Anterior cingulate cortex (tissue), 58 donors: ENCODE measurements at places on chromosomes 2 and 18.

DNA sequence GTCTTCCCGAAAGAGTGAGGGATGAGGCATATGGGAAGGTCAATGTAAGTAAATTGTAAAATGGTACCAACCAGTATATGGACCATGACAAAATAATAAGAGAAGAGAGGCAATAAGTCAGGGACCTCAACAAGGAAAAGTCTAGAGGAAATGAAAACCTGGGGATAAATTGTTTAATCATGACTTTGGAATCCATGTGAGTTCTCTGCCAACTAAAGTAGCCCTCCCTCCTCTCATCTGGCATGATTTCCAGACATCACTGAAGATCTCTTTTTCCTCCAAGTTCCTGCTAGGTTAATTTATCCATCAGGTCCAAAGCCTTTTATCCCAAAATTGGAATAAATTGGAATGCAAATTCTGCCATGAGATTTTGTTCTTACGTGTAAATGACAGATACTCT lies 417.9 kb downstream of the NRXN1 start:
- no peak for DNase-seq

DNA sequence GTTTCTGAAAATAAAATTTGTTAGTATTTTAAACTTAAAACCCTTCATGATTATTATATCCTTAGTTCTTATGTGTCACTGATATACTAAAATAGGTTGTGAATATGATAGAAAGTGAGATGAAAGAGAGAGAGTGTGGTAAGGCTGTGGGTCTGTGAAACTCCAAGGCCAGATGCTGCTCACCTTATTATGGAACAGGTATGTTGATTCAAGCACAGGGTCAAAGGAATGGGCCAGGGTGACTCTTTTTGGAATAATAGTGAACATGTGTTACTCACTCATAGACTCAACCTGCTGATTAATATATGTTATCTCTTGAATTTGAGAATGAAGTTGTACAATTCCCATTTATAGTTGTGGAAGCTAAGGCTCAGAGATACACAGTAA lies 70.7 kb upstream of the FN1 start:
- DNase-seq: no peak

DNA sequence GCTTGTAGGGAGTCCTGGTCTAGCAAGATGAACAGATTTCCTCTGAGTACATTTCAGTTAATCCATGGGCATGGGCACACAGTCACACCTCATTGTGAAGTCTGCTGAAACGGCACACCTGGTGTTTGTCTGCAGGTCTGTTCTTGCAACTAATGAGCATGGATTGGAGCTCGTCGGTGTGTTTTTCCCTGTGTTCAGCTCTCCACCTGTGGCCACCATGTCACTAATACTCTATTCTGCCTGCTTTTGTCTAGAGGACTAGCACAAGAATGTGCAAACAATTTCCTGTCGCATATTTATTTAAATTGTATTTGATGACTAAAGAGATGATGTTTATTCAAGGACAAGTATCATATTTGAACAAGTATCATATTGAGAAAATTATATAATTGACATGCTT lies 24.5 kb upstream of the PPP4R1 start:
- no peak for DNase-seq

DNA sequence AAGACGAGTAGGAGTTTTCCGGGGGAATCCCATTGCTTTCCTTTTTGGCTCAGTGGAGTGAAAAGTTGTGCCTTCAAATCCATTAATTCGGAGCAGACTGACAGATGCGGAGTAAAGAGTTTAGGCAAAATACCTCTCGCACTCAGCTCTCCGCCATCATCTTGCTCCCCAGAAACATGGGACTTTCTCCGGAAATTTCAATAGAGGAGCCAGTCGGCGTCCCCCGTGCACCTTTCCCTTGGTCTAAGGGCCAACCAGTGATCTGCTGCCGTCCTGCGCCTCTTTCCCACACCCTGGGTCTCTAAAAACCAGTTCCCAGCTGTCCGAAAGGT lies 318 bp downstream of the TYW5 start:
- DNase-seq: no peak

- no peak for DNase-seq
Measured at GRCh38 chr2:214934006-214934405, 124.5 kb upstream of the BARD1 start.

GRCh38 chr18:63004466-63005089 lies 289.2 kb downstream of the PHLPP1 start:
- no peak for DNase-seq

GRCh38 chr2:86786001-86786536 lies 4.6 kb downstream of the CD8A start:
- no peak for DNase-seq

- no peak for DNase-seq
Measured at GRCh38 chr2:8478471-8478793, 203.4 kb upstream of the ID2 start.

DNA sequence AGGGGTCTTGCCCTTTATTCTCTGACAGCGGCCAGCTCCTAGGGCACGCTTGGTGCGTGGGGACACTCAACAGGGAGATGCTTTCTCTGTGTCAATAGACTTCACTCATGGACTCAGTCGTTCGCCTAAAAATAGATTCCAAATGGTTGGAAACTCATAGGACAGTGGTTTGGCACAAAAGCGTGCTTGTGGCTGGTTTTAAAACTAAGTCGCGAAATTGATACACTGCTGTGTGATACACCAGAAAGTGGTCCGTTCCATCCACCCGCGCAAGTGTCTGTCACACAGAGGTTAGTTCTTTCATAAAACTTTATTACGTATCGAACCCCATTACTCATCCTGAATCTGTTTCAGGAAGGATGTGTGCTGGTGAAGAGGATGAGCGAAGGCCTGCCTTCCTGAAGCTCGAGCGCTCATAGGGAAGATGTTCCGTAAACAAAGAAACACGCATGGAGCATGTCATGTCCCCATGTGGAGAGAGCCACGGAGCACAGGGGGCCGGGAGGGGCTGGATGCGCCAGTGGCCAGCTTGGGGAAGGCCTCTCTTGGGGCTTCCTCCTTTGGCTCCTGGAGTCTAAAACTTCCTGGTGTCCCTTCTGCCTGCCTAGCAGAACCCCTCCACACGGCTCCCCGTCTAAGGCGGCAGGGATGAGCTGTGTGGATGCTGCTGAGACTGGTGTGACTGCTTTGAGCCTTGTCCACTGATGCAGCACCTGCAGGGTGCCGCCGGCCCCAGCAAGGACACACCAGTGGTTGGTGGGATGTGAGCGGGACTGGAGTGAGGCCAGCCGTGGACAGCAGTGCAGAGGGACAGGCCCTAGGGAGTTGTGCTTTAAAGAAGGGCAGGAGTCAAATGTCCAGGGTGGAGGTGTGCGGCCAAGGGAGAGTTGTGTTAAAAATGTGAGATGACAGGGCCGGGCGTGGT lies 207.2 kb downstream of the GBX2 start:
- DNase-seq: no peak

- no peak for DNase-seq
Measured at GRCh38 chr2:37916512-37917082, 8.5 kb upstream of the RMDN2 start.

DNA sequence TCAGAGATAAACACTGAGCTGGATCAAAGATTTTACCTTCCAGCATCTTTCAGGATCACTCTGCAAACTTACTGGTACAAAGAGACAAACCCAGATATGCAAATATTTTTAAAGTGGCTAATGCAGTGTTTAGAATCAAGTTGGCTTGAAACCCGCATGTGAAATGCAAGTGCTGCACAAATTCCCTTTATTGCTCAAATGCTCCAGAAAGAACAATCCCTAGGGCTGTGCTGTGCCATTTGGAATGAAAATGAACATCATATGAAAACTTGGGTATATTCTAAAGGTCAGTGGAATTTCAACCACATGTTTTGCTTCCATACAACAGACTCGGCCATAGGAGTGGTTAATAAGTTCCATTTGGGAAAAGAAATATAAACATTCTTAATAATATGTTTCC lies 139.1 kb downstream of the VWC2L start:
- no peak for DNase-seq

- no peak for DNase-seq
Measured at GRCh38 chr2:177053038-177053437, 159.6 kb upstream of the HNRNPA3 start.

GRCh38 chr2:152513029-152513428 lies 178.1 kb downstream of the FMNL2 start:
- DNase-seq: no peak

GRCh38 chr2:26654061-26654340 lies 12.8 kb upstream of the CIB4 start:
- DNase-seq: no peak

DNA sequence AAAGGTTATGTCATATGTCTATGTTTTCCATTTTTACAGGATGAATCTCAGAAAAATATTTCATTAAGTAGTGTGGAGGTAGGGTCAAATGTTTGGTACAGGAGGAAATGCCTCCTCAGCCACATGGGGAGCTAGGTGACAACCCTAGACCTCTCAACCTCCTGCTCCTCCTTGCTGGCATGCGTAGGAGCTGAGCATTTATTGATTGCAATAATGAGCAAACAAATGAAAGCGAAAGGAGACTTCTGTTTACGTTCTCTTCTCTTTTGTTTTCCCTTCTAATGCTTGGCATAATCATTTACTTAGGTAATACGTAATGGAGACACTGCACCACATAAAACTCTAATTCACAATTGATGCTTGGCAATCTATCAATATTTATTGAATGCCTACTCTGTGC lies 95.1 kb upstream of the CCBE1 start:
- no peak for DNase-seq

GRCh38 chr2:159775021-159775420 lies 23.0 kb downstream of the CD302 start:
- DNase-seq: no peak

- no peak for DNase-seq
Measured at GRCh38 chr2:190454795-190455194, 46.6 kb downstream of the MFSD6 start.

DNA sequence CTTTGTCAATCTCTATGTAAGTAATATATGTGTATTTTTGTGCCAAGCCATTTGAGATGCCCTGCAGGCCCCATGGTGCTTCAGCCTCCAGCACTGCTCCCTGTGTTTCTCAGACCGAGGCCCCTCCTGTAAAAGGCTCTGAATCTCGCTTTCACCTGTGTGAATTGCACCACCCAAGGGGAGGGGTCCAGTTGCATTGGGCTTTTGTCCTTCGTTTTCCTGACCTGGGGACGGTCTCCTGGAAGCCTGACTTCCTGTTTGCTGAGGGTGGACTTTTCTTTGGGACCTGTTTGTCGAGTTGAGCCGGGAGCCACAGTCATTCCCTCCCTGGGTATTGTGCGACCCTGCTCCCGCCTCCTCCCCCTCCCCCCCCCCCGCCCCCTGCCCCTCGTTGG lies 48.9 kb downstream of the AGAP1 start:
- no peak for DNase-seq

- no peak for DNase-seq
Measured at GRCh38 chr2:145410086-145410485, 890.2 kb upstream of the ZEB2 start.

DNA sequence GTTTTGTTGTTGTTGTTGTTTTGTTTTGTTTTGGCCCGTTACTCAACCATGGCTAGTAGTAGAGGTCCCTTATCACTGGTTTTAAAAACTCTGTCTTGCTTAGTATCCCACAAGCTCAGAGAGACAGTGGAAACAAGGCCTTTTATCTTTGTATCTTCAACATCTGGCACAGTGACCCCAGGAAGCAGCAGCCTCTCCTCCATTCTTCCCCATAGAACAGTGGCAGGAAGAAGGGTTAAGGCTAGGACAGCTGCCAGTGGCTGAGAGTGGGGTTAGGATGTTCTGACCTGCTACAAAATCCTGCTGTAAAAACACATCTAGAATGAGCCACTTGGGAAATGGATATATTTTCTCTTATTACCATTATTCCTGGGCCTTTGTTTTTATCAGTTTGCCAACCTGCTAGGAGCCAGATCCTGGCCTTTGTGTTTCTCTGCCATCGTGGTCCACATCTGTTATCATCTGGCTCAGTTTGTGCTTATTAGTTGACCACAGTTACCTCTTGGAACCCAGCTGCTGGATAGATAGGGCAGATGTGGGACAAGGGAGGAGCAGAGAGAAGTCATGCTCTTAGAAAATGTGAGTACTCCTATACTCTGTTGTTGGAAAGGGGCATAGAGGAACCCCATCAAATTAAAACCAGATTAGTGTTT lies 246.8 kb downstream of the AGPS start:
- no peak for DNase-seq

DNA sequence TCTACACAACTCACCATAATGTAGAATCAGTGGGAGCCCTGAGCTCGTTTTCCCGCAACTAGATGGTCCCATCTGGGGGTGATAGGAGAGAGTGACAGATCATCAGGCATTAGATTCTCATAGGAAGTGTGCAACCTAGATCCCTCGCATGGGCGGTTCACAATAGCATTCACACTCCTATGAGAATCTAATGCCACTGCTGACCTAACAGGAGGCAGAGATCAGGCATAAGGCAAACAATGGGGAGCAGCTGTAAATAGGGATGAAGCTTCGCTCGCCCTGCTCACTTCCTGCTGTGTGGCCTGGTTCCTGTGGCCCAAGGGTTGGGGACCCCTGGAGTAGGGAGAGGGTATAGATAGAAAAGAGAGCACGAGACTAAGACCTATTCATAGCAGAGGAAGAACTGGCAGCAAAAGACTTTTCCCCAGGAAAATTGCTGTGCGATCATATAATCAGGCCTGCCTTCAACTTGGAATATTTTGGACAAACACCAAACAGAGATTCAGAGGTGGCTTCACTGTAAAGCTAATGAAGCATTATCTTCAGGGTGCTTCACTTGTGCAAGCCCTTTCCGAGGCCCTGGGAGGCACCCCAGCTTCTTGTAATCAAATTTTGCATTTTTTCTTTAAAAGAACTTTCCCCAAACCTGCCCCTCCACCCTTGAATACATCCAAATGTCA lies 29.0 kb upstream of the ATL2 start:
- DNase-seq: no peak

GRCh38 chr2:192087398-192087958 lies 107.3 kb downstream of the TMEFF2 start:
- DNase-seq: no peak

- peak; percentile 6 for DNase-seq
Measured at GRCh38 chr2:143193121-143193520, 63.9 kb downstream of the ARHGAP15 start.

GRCh38 chr2:174776675-174777074 lies 12.4 kb upstream of the CHRNA1 start:
- no peak for DNase-seq

DNA sequence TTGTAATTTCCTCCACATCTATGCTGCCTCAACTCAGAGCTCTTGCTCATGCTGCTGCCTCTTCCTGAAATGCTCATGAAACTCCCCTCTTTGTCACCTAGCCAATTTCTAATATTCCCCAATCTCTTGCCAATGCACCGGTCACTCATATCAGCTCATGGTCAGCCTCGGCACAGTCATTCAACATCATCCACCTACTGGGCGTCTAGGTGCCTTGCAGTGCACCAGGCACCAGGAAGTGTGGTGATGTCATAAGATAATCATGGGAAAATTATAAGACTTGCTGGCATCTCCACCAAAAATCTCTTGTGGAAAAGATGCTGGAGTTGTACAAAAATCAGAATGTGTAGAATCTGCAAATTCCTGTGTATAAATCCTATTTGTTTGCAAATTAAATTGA lies 52.6 kb upstream of the RAB27B start:
- DNase-seq: no peak

- DNase-seq: no peak
Measured at GRCh38 chr2:221229099-221229498, 343.0 kb downstream of the EPHA4 start.
